DMS79 treated with DMSO at 0.1 percent for 48 hours (cell line): ENCODE measurements at places on chromosomes 13 and 19.

- DNase-seq = no peak
Measured at GRCh38 chr19:10166046-10166445, 28.7 kb downstream of the DNMT1 start.

GRCh38 chr19:46385636-46386035 lies 27.7 kb downstream of the CCDC8 start:
- DNase-seq = no peak

GRCh38 chr19:2270423-2271233 lies 11.3 kb downstream of the PEAK3 start:
- DNase-seq = peak; percentile 8

- peak; percentile 26 for DNase-seq
Measured at GRCh38 chr19:58305932-58306323, 751 bp downstream of the ERVK3-1 start.

GRCh38 chr19:10450853-10451609 lies 30.7 kb downstream of the PDE4A start:
- no peak for DNase-seq

DNA sequence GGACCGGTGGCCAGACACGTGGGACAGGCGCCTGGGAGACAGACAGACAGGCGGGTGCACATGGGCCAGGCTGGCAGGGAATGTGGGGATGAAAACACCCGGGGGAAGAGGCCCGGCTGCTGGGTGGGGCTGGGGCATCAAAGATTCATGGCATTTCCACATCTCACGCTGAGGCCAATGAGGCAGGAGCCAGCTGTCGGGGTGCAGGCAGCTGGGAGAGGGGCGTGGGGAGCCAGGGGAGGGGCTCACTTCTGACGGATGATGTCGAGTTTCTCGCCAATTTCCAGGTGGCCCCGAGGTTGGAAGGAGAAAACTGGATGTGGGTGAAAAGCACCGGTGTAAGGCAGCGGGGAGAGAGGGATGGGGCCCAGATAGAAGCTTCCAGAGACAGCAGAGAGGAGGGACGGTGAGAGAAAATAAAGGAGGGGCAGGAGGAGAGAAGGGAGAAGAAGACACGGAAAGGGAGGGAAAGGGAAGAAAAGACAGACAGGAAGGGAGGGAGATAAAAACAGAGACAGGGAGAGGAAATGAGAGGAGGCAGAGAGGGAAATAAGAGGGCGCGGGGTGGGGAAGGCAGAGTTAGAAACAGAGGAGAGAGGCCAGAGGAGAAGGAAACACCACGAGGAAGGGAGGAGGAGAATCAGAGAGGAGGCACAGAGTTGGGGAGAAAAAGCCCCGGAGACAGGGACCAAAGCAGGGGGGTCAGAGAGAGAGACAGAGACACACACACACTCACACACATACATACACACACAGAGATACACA lies 8.0 kb upstream of the CCER2 start:
- no peak for DNase-seq

DNA sequence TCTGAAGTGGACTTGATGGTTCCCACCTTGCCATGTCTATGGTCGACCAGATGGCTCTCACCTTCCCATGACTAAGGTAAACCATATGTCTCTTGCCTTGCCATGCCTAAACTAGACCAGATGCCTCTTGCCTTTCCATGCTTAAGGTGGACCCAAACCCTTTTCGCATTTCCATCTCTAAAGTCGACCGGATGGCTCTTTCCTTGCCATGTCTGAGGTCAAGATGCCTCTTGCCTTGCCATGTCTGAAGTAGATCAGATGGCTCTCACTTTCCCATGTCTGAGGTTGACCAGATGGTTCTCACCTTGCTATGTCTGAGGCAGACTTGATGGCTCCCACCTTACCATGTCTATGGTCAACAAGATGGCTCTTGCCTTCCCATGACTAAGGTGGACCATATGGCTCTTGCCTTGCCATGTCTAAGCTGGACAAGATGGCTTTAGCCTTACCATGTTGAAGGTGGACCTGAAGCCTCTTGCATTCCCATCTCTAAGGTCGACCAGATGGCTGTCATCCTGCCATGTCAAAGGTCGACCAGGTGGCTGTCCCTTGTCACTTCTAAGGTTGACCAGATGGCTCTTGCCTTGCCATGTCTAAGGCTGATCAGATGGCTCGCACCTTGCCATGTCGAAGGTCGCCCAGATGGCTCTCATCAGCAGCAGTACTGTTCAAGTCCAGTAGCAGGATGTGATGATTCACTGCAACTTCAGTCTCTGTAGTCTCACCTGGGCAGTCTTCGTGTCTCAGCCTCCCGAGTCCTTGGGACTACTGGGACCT lies 1439.4 kb downstream of the UQCRFS1 start:
- no peak for DNase-seq

GRCh38 chr13:37960427-37960826 lies 90.9 kb upstream of the TRPC4 start:
- no peak for DNase-seq

- DNase-seq = no peak
Measured at GRCh38 chr19:7137120-7137519, 67.6 kb downstream of the ZNF557 start.

DNA sequence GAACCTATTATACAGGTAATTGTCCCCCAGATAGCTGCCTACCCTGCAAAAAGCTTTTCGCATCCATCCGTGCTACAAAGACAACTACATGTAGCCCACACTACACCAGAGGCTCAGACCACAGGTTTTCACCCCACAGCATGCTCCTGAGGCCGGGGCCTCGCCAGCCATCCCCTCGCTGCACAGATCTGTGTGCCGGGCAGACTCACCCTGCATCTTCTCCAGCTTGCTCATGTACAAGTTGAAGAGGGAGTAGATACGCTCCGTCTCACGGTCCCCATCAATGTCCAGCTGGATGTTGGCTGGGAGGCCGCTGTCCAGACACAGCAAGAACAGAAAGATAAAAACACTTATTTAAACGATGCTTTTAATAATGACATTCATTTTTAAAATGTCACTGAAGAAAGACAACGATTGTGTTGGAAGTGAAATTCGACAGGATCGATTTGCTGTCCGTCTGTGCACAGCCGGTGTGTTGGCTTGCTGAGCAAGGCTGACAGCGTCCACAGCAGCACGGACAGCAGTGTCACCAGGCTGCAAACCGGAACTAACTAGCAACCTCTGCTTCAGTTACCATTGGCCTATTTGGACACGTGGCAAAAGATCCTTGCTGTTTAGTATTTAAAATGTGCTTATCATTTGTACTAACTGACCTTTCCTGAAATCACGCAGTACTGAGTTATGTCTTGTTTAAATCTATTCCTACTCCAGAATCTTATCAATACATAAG lies 18.6 kb upstream of the C13orf46 start:
- no peak for DNase-seq

GRCh38 chr19:37691881-37692504 lies 27.6 kb downstream of the ZNF607 start:
- peak; percentile 81 for DNase-seq

GRCh38 chr19:7678971-7679751 lies 1.5 kb upstream of the TRAPPC5 start:
- peak; percentile 18 for DNase-seq

DNA sequence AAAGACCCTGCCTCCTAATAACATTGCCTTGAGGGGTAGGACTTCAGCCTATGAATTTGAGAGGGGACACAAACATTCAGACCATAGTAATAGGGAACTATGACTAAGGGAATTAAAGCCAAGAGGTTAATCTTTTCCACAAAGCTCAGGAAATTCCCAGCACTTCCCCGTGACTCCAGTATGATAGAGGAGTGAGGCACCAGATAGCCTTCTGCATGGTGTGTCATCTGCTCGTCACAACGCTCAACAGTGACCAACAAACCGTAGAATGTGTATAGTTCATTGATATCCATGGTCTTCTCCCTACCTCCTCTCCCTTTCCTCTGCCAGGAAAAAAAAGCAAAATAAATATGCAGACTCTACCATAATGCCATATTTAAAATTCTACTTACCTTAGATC lies 64.4 kb downstream of the B3GLCT start:
- no peak for DNase-seq

- DNase-seq = no peak
Measured at GRCh38 chr13:97231829-97232196, 9.7 kb downstream of the MBNL2 start.

DNA sequence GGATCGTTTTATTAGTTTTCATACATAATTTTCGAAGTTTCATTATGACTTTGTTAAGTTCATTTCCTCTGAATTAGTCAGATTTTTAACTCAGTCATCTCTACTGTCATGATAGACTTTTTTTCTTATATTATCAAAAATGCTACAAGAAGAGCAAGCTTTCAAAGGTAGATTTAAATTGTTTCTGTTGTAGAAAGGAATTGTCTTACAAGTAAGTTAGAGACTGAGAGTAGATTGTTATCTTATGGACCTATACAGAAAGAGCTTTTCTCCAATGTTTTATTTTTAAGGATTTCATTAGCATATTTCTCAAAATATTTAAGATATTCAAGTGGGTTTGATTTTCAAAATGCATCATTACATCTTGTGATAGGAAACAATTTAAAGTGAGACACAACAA lies 2.7 kb downstream of the MAB21L1 start:
- DNase-seq = no peak

GRCh38 chr13:31797154-31797775 lies 57.9 kb downstream of the RXFP2 start:
- peak; percentile 26 for DNase-seq

- DNase-seq = no peak
Measured at GRCh38 chr13:114089341-114089740, 43.1 kb downstream of the RASA3 start.

GRCh38 chr13:24648983-24649687 lies 31.1 kb upstream of the ATP12A start:
- DNase-seq = peak; percentile 37

DNA sequence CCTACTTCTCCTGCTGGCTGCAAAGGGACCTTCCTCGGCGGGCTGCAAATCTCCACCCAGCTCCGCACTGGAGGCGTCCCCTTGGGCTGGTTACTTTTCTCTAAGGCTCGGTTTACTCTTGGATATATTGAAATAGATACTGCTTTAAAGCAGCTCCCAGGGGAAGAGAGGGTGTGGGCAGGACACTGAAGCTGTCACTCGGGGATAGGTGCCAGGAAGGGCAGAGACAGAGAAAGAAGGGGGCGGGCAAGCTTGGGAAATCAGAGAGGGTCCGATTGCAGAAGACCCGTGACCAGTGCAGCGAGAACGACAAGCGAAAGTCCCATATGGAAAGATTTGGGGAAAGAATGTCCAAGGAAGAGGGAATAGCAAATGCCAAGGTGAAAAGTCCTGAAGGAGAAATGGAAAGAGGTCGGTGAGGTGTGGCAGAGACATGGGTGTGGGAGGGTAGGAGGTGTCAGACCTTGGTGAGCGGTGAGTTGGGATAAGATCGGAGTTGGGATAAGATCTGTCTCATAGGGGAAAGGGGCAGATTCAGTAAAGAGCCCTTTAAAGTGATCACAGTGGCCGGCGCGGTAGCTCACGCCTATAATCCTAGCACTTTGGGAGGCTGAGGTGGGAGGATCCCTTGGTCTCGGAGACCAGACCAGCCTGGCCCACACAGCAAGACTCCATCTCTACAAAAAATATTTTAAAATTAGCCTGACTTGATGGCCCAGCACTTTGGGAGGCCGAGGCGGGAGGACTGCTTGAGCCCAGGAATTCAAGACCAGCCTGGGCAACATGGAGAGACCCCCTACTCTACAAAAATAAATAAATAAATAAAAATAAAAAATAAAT lies 618 bp downstream of the THSD8 start:
- DNase-seq = no peak

- DNase-seq = no peak
Measured at GRCh38 chr13:22082437-22083100, 411.7 kb downstream of the FGF9 start.

DNA sequence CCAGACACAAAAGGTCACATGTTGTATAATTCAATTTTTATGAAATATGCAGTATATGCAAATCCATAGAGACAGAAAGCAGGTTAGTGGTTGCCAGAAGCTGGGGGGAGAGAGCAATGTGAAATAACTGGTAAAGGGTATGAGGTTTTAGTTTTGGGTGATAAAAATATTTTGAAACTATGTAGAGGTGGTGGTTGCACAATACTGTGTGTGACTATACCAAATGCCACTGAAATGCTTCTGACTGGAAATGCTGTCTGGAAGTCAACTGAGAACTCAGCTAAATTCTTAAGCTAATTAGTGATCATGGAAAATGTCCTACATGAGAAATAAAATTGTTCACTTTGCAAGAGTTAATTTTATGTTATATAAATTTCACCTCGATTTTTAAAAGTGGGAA lies 65.3 kb upstream of the RXFP2 start:
- no peak for DNase-seq

DNA sequence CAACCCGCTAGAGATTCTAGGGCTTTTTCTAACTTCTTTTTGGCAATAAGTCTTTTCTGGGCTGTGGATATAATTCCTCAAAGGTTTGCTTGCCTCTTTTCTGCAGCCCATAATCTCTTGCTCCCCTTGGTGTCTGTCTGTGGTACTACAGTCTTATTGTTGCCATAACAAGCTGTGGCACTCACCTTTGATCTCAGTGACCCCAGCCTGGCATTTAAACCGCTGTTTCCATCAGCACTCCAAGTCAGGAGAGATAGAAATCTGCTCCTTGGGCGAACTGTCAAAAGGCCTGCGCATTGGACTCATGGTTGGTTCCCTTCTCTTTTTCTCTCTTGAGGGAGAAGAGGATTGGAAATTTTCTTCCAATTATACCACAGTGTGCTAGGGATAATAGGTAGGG lies 14.5 kb upstream of the MPHOSPH8 start:
- DNase-seq = no peak

DNA sequence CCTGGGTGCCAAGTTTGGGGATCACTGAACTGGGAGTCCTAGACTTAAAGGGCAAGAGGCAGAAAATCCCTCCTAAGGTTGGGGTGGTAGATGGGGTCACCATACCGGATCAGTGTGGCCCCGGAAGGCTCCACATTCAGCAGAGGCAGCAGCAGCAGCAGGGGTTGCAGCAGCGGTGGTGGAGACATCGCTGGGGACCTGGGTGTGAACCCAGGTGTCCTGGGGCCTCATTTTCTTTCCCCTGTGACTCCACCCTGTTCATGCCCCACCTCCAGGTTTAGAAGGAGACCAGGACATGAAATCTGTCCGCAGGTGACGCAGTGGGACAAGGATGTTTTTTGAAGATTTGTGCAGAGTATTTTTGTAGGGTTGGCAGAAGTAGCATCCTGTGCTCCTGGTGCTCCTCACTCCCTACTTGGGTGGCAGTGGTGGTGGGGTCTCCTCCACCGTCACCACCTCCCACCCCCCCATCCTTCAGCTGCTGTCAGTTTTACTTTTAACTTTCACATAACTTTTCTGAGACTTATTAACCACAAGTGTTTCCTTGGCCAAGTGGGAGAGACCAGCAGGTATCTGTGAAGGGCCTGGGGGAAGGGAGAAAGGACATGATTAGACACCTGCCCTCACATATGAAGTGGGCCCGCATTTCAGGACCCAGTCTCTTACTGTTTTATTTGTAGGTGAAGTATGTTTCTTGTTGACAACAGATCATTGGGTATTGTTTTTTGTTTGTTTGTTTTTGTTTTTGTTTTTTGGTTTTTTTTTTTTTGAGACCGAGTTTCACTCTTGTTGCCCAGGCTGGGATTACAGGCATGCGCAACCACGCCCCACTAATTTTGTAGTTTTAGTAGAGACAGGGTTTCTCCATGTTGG lies at the start of gene NAPSA:
Gene NAPSA, minus strand, starts transcription at position 206 of the 873 bp plus-strand sequence. Its CDS starts 18 bp downstream, at position 188.
- no peak for DNase-seq

GRCh38 chr13:51339354-51339753 lies at the start of gene SERPINE3:
Gene SERPINE3, plus strand, starts transcription at chr13:51339691. Its CDS starts 1,401 bp downstream, at chr13:51341092.
- DNase-seq = no peak

GRCh38 chr19:4089400-4089908 lies 22.8 kb upstream of the ZBTB7A start:
- DNase-seq = no peak
